ENCODE measurements at places on chromosomes 11 and 22.

DNA sequence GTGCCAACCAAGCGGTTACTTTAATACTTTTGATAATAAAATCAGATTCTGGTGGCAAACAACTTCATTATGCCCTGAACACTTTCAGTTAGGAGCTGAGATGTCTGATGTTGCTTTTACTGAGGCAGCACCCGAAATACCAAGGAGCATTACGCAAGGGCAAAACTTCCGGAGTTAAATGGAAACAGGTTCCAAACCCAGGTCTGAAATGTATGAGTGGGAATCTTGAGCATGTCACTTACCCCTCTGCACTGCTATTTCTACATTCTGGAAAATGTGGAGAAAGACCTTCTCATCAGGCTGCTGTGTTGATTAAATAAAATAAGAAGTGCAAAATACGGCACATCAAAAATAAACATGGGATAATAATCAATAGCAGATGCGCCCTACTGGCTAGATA is 315.1 kb downstream of the LARGE1 start:
- no peak for DNase-seq

DNA sequence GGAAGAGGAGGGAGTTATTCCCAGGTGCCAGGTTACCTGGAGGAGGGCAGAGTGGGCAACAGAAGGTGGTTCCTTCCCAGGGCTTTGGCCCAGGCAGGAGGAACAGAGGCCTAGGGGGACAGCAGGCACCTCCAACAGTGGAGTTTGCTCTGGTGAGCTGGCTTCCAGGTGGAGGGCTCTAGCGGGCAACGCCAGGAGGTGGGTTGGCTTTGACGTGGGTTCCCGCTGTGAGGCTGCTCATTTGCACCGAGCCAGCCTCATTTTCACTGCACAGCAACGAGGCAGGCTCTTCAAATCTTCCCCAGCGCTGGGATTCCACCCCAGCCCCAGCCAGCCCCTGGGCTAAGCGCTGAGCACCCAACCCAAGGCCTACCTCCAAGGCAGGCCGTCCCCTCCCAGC is 8.1 kb downstream of the IGSF9B start:
- DNase-seq, result no peak

DNA sequence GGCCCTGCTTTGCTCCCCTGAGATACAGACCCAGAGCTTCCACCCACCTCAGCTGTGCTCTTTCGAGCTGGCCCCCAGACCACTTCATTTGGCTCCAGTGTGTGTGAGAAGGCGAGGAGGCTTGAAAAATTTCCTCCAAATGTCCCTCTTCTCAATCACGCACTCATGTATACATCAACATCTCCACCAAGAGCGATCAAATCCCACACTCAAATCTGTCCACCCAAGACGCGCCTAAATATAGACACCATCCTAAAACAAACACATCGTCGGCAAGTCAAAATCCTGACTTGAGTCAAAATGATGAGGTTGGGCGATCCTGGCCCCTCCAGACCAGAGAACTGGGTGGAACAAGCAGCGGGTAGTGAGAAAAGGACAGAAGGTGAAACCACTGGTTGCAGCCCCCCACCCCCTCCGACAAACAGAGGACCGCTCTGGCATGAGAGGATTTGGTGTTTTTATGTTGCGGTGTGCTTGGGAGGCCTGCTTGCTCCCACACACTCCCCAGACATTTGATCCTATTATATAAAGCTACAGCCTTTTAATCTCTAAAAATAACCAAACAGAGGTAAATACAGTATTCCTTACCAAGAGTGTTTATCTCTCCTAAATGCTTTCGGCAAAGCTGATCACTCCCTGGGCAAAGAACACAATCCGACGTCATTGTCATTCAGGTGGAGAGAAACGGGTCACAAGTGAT is 10.2 kb downstream of the MN1 start:
- no peak for DNase-seq

- DNase-seq, result no peak
Measured at GRCh38 chr11:63586451-63587166, 23.4 kb upstream of the PLAAT2 start.

- no peak for DNase-seq
Measured at GRCh38 chr11:32334822-32335221, 100.5 kb downstream of the WT1 start.

GRCh38 chr11:44255406-44256071 is 54.4 kb downstream of the ALX4 start:
- no peak for DNase-seq

DNA sequence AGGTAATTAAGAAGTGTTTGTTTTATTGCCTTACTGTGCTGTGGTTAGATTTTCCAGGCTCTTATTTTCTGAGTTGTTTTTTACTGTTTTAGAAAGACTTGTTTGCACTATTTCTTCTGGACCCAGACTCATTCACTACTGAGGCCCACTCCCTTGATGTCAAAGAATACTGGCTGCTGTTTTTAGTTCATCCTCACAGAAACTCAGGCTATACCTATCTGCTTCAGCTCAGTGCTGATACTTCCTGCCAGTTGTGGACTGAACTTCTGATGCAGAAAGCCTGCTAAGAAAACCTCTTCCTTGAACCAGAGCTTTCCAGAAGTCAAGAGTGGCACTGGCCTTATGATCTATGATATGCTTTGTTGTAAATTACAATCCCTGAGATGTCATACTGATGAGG is 15.9 kb upstream of the PIK3IP1 start:
- DNase-seq, result no peak

GRCh38 chr11:7422544-7423331 is 62.6 kb upstream of the OLFML1 start:
- no peak for DNase-seq
